ENCODE measurements at places on chromosomes 1 and 21.

DNA sequence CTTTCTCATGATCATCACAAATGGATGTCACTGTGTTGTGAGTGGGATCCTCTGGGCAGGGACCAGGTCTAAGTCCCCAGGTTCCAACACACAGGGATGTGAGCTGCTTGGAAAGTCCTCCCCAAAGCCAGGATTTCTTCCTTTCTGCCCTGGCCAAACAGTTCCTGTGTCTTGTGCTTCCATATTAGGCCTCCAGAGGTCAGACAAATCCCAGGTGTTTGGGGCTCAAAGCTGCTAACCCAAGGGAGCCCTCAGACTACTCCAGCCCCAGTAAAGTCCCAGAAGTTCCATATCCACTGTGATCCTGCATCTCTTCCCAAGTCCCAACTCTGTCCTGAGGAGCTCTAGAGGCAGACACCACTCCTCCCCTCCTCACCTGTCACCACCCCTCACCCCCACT, 27.7 kb upstream of the MAGOH start:
- no peaks in the 10 kb centered on the region for H3K36me3 ChIP-seq
- no peak overlapping the region for H3K27ac ChIP-seq
- H3K4me1 ChIP-seq = no peaks in the 10 kb centered on the region
- H3K4me3 ChIP-seq = no peak overlapping the region
- no peaks in the 10 kb centered on the region for H3K27me3 ChIP-seq

- H3K27me3 ChIP-seq = no peaks in the 10 kb centered on the region
- H3K4me1 ChIP-seq = no peaks in the 10 kb centered on the region
- no peak overlapping the region for H3K4me3 ChIP-seq
Observed at GRCh38 chr1:172145231-172145651, 275.2 kb upstream of the C1orf105 start.

GRCh38 chr1:102107441-102107840, 110.7 kb upstream of the OLFM3 start:
- no peak overlapping the region for H3K4me3 ChIP-seq
- DNase-seq = no peak
- H3K4me1 ChIP-seq = no peaks in the 10 kb centered on the region
- no peaks in the 10 kb centered on the region for H3K27me3 ChIP-seq
- H3K27ac ChIP-seq = no peak overlapping the region

DNA sequence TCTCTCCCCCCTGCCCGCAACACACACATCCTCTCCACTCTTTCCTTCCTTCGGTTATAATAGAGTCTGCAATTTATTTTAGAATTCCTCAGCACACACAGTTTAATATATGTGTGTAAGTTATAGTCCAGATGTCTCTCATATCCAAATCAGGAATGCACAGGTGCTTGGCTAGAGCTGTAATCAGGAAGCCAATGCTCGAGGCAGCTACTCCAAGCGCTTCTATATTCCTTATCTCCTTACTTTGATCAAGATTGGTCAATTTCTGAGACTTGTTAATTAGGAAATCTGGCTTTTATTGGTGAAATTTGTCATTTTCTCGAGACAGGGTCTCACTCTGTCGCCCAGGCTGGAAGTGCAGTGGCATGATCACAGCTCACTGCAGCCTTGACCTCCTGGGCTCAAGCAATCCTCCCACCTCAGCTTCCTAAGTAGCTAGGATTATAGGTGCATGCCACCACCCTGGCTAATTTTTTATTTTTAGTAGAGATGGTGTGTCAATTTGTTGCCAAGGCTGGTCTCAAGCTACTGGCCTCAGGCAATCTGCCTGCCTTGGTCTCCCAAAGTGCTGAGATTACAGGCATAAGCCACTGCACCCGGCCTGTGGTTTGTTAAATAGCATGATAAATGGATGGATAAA, 27.7 kb downstream of the RPL5 start:
- H3K4me1 ChIP-seq = peaks cover 10% of the 10 kb centered on the region
- H3K27ac ChIP-seq = peak overlapping the region; percentile 41

DNA sequence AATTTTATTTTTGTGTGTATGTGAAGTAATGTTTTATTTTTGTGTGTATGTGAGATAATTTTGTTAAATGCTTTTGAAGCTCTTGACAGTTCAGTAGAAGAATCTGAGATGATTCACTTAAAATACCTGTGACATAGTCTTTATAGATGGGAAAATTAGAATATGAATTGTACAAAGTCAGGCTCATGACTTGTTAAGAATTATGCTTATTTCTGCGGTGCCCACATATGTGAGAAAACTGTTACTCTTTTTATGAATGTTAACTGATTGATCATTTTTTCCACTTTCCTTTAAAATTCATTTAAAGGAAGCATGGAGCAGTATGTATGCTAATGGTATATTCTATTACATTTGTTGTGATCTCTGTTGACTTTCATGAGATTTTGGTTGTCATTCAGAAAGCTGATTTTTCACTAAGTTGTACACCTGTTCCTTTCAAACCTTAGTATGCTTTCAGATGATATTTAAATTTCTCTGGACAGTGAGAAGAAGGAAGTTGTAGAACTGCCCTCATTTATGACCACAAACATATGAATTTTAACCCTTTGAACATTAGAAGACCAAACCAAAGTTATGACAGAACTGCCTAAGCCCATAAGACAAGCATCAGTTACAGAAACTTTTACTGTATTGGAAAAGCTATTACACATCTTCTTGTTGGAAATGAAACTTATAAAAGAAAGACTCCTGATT, 110.1 kb downstream of the POU2F1 start:
- no peak overlapping the region for H3K4me3 ChIP-seq
- peaks cover 21% of the 10 kb centered on the region for H3K4me1 ChIP-seq
- no peak for DNase-seq
- H3K27ac ChIP-seq = no peak overlapping the region
- peaks cover 28% of the 10 kb centered on the region for H3K36me3 ChIP-seq

- H3K27ac ChIP-seq = no peak overlapping the region
- no peak overlapping the region for H3K4me3 ChIP-seq
- peaks cover 3% of the 10 kb centered on the region for H3K4me1 ChIP-seq
- H3K27me3 ChIP-seq = peaks cover 30% of the 10 kb centered on the region
- peaks cover 9% of the 10 kb centered on the region for H3K36me3 ChIP-seq
Observed at GRCh38 chr1:175287377-175287776, 94.8 kb upstream of the KIAA0040 start.

- H3K27me3 ChIP-seq = no peaks in the 10 kb centered on the region
- peaks cover 4% of the 10 kb centered on the region for H3K4me1 ChIP-seq
- H3K4me3 ChIP-seq = no peak overlapping the region
- DNase-seq = no peak
Observed at GRCh38 chr1:228984107-228984506, 248.8 kb downstream of the RHOU start.

DNA sequence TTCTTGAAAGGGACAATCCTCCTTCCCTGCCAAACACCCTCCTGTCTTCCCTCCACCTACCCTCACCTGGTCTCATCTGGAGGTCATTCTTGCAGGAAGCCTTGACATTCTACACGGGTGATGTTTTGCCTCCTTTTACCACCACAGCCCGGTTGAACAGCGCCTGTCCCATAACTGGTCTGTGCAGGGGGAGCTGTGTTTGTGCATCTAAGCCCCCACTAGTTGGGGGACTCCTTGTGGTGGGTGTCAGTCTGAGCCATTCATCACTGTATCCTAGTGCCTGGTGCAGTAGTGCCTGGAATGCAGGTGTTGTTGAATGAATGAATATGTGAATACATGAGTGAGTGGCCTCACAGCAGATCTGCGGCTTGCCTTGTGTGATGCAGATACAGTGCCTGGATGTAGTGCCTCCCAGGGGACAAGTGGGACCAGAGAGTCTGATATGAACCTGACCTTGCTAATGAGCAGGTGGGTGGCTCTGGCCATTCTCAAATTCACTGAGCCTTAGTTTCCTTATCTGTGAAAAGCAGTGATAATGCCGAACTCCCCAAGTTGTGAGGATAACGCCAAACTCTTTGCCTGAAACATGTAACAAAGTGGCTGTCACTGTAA, 79.8 kb downstream of the OMA1 start:
- no peak overlapping the region for H3K27ac ChIP-seq
- H3K4me1 ChIP-seq = peaks cover 4% of the 10 kb centered on the region
- H3K36me3 ChIP-seq = peaks cover 10% of the 10 kb centered on the region
- no peak for DNase-seq
- H3K27me3 ChIP-seq = no peaks in the 10 kb centered on the region

DNA sequence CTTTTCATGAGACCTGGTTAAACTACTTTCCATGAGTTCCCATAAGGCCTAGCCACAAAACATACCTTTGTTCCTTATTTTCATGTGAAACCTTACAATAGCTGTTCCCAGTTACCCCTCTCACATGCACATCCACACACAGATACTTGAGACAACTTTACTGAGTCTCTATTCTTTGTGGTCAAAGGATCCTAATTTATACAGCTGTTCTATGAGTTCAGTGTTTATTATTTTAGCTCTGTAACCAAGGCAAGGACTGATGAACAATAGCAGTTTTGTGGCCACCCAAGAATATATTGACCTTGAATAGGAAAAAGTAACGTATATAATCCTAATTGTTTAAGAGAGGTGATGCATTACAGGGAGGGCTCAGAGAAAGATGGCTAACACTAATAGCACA, 160.5 kb upstream of the CACYBP start:
- no peak overlapping the region for H3K4me3 ChIP-seq
- no peak overlapping the region for H3K27ac ChIP-seq
- peaks cover 2% of the 10 kb centered on the region for H3K36me3 ChIP-seq

DNA sequence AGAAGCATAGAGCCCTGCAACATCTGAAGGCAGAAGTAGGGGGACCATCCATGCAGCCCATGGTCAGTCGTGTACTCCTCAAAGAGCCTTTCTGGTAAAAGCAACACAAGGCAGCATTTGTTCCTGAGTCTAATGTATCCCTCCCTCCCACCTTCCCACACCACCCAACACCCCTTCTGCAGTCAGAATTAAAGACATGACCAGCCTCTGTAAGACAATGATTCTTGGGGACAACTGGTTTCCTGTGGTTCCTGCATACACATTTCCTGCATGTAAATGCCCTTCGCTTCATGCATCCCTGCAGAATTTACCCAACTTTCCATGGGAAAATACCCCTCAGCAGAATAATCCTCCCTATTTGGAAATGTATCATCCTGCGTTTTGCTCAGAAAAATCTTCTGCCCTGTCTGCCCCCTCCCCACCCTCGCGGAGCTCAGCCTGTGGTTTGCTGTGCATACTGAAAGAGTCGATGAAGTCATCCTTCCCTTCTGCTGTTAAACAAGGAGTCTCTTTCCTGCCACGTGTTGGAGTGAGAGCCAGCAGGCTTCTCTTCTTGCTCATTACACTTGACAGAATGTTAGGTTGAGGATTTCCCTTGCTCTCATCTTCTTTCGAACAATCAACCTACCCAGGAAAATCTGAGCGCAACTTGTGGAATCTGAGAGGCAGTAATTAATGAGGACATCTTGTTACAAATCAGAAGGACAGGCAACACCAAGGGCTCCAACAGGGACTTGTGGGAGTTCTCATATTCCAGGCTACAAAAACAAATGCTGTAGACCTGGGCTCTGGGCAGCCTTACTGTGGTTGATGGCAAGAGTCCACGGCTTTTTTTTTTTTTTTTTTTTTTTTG, 4.7 kb downstream of the TNN start:
- H3K27ac ChIP-seq = no peak overlapping the region
- peak overlapping the region; percentile 30 for H3K4me3 ChIP-seq
- peaks cover 16% of the 10 kb centered on the region for H3K4me1 ChIP-seq
- peaks cover 14% of the 10 kb centered on the region for H3K27me3 ChIP-seq
- no peaks in the 10 kb centered on the region for H3K36me3 ChIP-seq

GRCh38 chr1:243705585-243705984, 144.5 kb downstream of the AKT3 start:
- H3K36me3 ChIP-seq = no peaks in the 10 kb centered on the region
- H3K4me3 ChIP-seq = no peak overlapping the region
- DNase-seq = no peak

- H3K27ac ChIP-seq = no peak overlapping the region
- no peaks in the 10 kb centered on the region for H3K36me3 ChIP-seq
- peaks cover 2% of the 10 kb centered on the region for H3K27me3 ChIP-seq
- no peaks in the 10 kb centered on the region for H3K4me1 ChIP-seq
- DNase-seq = no peak
Observed at GRCh38 chr1:183139281-183139942, 46.7 kb upstream of the LAMC2 start.

DNA sequence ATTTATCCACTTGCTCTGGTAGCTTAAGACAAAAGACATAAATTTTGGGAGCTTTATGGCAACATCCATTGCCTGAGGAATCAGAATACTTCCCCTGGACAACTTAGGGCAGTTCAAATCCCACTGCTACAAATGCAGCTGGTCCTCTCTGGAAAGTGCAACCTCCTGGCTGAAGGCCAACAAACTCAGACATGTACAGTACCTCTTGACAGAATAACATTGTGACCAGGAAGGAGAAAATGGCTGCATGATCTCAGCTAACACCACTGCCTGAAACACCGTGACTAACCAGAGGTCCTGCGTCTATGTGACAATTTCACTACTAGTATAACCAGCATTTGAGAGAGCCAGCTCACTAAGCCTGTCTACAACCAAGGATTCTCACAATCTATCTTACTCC, 218.9 kb downstream of the CRB1 start:
- peaks cover 8% of the 10 kb centered on the region for H3K36me3 ChIP-seq
- H3K4me3 ChIP-seq = no peak overlapping the region
- no peak for DNase-seq
- no peak overlapping the region for H3K27ac ChIP-seq
- peaks cover 11% of the 10 kb centered on the region for H3K27me3 ChIP-seq

- no peak for DNase-seq
- no peaks in the 10 kb centered on the region for H3K4me1 ChIP-seq
- H3K36me3 ChIP-seq = no peaks in the 10 kb centered on the region
- no peak overlapping the region for H3K27ac ChIP-seq
- no peak overlapping the region for H3K4me3 ChIP-seq
- no peaks in the 10 kb centered on the region for H3K27me3 ChIP-seq
Observed at GRCh38 chr1:95699149-95699953, 465.3 kb downstream of the RWDD3 start.

DNA sequence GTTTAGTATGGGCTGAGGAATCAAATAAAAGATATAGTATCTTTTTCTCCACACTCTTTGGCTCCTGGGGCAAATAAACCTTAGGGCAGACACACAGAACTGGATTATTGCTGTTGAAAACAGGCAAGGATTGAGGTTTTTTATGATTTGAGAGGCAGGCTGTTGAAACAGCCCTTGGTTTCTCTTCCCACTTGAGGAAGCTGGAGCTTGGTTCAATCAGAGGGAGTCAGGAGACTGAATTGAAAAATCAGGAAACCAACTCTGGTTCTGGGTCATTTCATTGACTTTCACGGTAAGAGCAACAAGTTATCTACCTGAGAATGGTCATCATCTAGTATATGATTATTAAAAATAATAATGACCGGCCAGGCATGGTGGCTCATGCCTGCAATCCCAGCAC, 108.4 kb downstream of the CNIH3 start:
- no peak overlapping the region for H3K4me3 ChIP-seq
- DNase-seq = no peak
- no peaks in the 10 kb centered on the region for H3K4me1 ChIP-seq
- no peaks in the 10 kb centered on the region for H3K36me3 ChIP-seq

GRCh38 chr1:20600156-20600555, 11.3 kb downstream of the CDA start:
- no peaks in the 10 kb centered on the region for H3K4me1 ChIP-seq
- H3K27ac ChIP-seq = no peak overlapping the region
- H3K27me3 ChIP-seq = peaks cover 3% of the 10 kb centered on the region
- H3K36me3 ChIP-seq = no peaks in the 10 kb centered on the region
- no peak overlapping the region for H3K4me3 ChIP-seq
- DNase-seq = no peak

GRCh38 chr1:907611-908451, 15.9 kb upstream of the SAMD11 start:
- DNase-seq = no peak
- H3K27me3 ChIP-seq = peaks cover 51% of the 10 kb centered on the region
- no peak overlapping the region for H3K4me3 ChIP-seq
- H3K27ac ChIP-seq = no peak overlapping the region

GRCh38 chr1:213244664-213245091, 193.6 kb downstream of the RPS6KC1 start:
- H3K36me3 ChIP-seq = no peaks in the 10 kb centered on the region
- DNase-seq = no peak
- H3K4me1 ChIP-seq = no peaks in the 10 kb centered on the region
- H3K27ac ChIP-seq = no peak overlapping the region
- H3K27me3 ChIP-seq = no peaks in the 10 kb centered on the region

Data from naive thymus-derived CD8-positive, alpha-beta T cell (primary cell).